Suppressor macrophage treated with lipopolysaccharide for 1 hour (primary cell): ENCODE measurements at places on chromosomes 13 and 19.

DNA sequence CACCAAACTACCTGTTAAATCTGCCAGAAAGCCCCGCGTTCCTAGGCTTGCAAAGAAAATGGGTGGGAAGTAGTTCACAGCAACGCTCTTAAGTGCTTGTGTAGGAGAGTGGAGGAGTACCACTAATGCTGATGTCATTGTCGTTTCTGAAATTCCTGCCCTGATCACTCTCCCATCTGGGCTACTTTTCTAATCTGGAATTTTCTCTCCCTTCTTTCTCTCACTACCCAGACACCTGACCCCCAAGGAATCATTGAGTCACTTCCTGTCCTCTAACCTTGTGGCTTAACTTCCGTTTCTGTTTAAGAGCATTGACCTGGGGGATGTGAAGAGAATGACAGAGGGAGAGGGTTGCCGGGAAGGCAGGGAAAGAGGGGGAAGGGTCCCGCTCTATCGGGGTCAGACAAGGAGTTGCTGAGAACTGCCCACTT lies 98.7 kb downstream of the STARD13 start:
- DNase-seq = no peak

DNA sequence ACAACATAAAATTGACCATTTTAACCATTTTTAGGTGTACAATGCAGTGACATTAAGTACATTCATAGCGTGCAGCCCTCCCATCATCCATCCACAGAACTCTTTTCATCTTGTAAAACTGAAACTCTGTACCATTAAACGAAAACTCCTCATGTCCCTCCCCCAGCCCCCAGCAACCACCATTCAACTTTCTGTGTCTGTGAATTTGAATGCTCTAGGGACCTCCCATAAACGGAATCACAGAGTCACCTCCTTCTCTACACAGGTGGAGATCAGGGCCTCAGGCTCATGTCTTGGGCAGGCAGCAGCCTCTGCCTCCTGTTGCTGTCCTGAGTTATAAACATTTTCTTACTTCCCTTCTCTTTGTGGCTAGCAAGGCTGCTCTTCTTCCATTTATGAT lies 7.3 kb upstream of the CCNE1 start:
- DNase-seq = no peak

DNA sequence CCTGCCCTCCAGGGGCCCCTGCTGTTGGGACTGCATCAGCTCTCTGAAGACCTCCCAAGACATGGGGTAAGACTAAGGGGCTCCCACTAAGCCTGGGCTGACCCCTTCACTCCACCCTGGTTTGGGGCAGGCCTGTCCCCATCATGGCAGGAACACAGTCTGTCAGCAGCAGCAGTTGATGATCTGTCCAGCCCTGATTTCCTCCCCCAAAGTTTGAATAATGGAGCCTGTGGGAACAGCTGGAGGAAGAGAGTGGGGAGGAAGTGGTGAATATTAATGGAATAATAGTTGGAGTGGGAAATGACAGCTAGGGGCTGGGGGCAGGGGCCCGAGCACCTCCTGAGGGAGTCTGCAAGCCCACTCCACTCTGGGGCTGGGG lies 1.3 kb upstream of the B3GNT8 start:
- no peak for DNase-seq

DNA sequence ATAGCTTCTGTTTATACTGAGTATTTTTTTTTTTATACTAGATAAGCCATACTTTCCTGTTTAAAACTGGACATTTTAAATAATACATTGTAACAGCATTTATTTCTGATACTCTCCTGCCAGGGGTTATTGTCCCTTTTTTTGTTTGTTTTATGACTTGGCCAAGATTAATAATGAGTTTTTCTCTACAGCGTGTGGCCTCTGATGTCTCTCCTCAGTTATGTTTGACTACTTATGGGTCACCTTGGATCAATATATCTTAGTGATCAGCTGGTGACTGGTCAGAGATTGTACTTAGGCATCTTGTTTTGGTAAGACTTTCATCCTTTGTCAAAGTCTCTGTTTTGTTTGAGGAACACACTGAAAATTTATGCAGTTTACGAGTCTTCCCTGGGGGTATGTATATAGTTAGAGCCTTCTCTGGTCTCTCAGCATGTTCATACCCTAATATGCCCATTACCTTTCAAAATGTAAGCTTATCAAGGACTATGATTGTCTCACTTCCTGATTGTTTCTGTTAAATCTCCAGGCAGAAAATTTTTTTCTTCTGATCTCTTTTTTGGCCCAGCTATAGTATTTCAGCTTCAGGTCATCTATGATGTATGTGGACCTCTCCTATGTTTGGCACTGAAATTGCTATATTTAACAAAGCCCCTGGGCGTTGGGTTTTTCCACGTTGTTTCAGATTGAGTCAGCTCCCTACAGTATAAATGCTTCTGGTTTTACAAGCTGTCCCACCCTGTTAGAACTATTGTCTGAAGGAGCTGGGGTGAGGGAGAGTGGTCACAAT lies 87.9 kb downstream of the URI1 start:
- DNase-seq = no peak

- DNase-seq = no peak
Observed at GRCh38 chr13:103168901-103169508, 102.8 kb upstream of the SLC10A2 start.

- no peak for DNase-seq
Observed at GRCh38 chr19:10104130-10104513, 1.6 kb upstream of the ANGPTL6 start.

- DNase-seq = no peak
Observed at GRCh38 chr13:97231829-97232196, 9.7 kb downstream of the MBNL2 start.

GRCh38 chr13:114134944-114135610 lies 2.7 kb upstream of the RASA3 start:
- no peak for DNase-seq

GRCh38 chr19:28444362-28444761 lies 768.6 kb downstream of the UQCRFS1 start:
- DNase-seq = no peak

DNA sequence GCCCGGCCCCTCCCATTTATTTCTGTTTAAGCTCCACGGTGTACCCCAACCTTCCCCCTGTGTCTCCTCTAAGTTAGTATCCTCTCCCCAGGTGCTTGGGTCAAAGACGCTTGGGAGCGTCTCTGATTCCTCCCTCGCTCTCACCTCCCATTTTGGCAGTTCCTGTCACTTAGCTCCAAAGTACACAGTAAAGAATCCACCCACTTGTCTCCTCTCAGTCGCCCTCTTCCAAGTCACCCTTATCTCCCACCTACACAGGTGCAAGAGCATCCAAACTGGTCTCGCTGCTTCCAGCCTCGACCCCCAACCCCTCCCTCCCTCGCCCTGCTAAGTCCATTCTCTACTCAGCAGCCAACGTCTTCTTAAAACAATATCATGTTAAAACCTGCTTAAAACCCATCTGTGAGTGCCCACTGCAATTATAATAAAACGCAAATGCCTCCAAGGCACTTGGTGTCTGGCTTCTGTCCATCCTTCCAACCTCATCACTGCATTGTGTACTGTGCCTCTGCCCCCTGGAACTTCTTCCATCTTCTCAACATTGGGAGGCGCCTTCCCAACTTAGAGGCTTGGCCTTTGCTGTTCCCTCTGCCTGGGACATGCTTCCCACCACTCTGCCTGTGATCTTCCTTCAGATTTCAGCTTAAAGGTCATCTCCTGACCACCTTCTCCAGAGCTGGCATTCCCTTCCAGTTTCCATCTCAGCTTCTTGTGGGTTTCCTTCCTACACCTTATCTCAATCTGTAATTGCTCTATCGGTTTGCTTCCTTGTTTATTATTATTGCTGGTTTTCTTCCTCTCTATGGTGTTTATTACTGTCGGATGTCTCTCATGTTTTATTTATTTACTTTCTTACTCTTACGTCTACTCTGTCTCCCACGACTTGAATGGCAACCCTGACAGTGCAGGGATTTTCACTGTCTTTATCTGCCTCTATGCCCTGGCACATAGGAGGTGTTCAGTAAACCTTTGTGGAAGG lies 9.5 kb upstream of the KLK14 start:
- DNase-seq = no peak

- DNase-seq = peak; percentile 29
Observed at GRCh38 chr19:18436671-18437490, 1.1 kb downstream of the ISYNA1 start.

- DNase-seq = no peak
Observed at GRCh38 chr19:47022140-47022536, 2.5 kb downstream of the NPAS1 start.
